AG04450 (cell line): ENCODE measurements at places on chromosomes 12 and 14.

- peak; percentile 20 for DNase-seq
Observed at GRCh38 chr14:88422919-88423650, 37.6 kb downstream of the SPATA7 start.

GRCh38 chr12:1633459-1633858 is 4.4 kb downstream of the WNT5B start:
- DNase-seq = no peak

- DNase-seq = peak; percentile 42
Observed at GRCh38 chr14:55446127-55446736, 5.8 kb upstream of the TBPL2 start.

DNA sequence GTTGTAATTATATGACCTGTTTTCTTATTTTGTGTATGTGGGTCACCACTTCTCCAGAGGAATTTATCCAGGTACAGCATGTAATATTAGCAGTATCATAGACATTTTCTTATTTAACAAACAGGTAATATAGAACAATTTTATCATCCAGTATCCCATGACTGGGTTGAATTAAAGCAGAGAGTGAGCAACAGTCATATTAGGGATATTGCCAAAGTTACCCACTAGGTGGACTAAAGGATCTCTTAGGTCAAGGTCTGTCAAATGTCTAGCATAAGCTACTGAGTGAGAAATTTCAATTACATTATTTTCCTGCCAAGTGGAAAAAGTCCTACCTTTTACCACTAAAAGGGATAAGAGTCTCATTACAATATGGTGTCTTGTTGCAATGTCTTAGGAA is 62.1 kb upstream of the TRIM9 start:
- no peak for DNase-seq

GRCh38 chr12:6540181-6540877 is 6.0 kb downstream of the GAPDH start:
- DNase-seq = peak; percentile 75

DNA sequence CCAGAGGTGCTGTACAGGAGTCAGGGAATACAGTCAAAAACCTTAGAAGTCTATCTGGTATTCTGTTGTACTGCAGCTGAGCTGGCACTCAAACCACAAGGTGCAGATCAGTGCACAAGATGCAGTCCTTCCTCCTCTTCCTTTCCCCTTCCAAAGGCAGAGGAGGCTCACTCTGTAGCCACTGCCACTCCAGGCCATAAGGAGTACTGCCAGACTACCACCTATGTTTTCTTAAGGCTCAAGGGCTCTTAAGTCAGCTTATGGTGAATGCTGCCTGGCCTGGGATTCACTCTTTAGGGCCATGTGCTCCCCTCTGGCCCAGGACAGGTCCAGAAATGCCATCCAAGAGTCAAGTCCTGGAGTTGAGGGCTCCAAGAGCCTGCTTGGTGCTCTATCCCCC is 200.3 kb downstream of the CRADD start:
- no peak for DNase-seq

DNA sequence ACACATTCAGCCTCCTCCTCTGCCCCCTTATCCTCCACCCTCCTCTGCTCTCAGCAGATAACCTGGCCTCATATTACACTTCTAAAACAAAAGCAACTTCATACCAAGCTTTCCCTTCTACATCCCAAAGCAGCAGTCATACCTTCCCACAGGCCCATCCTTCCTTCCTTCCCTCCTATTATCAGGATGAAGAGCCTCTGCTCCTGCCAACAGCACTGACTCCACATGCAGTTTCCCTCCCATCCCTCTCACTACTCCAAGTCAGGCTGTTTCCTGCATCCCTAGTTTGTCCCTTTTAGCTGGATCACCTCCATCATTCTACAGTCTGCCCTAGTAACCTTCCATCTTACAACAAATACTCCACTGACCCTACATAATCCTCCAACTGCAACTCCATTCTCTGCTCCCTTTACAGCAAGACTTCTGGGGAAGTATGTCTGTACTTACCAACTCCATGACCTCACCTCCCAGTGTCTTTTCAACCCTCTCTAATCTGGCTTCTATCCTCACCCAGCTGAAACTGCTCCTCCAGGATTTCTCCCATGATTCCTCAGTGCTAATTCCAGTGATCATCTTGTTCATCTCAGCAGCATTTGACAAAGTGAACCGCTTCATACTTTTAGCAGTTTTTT is 4.9 kb upstream of the YEATS4 start:
- no peak for DNase-seq

GRCh38 chr14:51209457-51209856 is 30.6 kb upstream of the TMX1 start:
- DNase-seq = no peak

DNA sequence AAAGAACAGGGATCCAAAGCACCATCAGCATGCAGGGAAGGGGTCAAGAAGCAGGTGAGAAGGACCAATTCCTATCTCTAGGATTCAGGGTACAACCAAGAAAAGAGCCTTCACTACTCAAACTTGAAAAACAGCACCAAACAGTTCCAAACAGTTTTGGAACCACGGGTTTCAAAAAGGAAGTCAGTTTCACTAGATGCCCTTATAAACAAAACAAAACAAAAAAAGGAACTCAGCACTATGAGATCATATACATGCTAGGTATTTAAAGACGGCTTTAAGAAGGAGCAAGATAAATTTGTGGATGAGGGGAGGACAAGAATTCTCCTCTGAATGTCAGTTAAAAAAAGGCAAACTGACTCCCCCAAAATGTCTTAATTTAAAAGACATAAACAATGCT is 6.0 kb downstream of the INSM2 start:
- DNase-seq = no peak

GRCh38 chr14:42556551-42556950 is 949.9 kb downstream of the LRFN5 start:
- no peak for DNase-seq

GRCh38 chr12:89215196-89215595 is 137.1 kb downstream of the DUSP6 start:
- DNase-seq = no peak

- no peak for DNase-seq
Observed at GRCh38 chr14:56884617-56885016, 74.3 kb upstream of the OTX2 start.

DNA sequence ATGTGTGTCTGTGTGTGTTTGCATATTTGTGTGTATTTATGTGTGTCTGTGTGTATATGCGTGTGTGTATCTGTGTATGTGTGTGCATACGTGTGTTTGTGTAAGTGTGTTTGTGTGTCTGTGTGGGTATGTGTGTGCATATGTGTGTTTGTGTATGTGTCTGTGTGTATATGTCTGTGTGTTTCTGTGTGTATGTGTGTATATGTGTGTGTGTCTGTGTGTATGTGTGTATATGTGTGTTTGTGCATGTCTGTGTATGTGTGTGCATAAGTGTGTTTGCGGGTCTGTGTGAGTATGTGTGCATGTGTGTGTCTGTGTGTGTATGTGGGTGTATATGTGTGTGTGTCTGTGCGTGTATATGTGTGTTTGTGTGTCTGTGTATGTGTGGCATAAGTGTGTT is 1030.5 kb upstream of the TMEM132C start:
- no peak for DNase-seq

DNA sequence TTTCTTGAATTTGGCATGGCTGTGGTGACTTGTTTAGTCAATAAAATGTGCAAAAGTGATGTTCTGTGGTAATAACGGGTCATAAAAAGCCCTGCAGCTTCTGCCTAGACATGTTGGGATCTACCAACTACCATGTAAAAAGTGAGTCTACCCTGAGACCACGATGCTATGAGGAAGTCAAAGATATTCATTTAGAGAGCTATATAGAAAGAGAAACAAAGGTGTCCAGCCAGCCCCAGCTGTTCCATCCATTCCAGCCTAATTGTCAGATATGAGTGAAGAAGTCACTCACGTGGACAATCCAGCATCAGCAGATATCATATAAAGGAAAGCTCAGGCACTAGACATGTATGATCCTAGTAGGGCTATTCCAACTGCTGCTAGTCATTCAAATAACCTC is 117.2 kb upstream of the SSTR1 start:
- no peak for DNase-seq

- no peak for DNase-seq
Observed at GRCh38 chr14:20197459-20197858, 6.8 kb downstream of the OR11G2 start.

DNA sequence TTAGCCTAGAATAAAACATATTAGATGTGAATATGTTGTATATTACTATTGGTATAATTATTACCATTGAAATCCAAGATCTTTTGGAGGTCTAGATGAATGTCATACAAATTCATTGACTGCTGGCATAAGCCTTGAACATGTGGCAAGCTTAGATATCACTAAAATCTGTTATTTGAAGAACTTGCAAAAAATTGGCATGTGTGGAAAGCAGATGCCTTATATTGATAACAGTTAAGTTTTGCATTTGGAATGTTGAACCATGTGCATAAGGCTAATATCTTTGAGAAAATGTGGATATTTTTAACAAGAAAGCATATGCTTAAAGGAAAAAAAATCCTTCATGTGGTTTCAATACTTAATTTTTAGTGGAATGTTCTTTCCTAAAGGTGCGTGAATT is 203.6 kb upstream of the PRICKLE1 start:
- DNase-seq = no peak

DNA sequence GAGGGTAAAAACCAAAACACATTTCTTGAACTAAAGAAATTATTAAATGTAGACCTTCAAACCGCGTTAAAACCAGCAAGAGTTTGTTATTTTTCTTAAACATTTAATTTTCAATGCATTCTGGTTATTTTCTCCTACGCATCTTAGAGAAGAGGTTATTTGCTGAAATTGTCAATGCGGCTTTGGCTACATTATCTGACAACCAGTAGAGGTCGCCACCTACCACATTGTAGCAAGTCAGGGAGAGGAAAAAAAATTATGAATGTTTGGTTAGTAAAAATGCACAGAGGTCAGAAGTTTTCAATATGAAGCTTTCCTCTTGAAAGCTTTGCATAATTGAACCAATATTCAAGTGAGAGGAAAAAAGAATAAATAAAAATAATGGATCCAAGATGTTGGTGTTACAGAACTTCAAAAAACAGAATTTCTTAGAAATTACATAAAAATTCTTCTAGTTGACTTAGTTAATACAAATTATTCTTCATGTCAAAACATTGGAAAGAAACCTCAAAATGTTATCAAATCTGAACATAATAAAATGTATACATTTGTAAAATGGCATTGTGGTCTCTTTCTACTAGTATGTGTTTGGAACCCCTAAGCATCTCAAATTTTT is 159.4 kb upstream of the TMTC2 start:
- peak; percentile 37 for DNase-seq

DNA sequence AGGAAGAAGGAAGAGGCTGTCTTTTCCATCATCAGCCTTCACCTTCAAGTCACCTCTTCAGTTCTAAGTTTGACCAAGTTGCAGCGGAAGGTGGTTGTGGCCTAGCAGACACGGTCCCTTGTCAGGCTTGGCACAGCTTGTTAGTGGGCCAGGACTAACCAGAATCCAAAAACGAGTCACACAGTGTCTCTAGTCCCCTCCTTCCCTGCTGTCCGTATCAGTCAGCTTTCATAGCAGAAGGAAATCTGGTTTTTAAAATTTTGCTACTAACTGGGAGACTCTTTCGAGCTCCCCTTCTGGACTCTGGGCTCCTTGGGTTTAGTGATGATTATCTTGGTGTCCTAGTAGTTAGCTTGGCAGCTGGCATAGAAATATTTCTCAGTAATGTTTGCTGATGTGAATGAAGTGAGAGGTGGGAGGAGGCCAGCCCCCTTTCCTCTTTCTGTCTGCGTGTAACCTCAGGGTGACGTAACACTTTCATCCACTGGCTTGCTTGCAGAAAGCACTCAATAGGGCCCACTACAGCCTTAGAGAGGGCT is 3.8 kb downstream of the ETV6 start:
- DNase-seq = no peak

DNA sequence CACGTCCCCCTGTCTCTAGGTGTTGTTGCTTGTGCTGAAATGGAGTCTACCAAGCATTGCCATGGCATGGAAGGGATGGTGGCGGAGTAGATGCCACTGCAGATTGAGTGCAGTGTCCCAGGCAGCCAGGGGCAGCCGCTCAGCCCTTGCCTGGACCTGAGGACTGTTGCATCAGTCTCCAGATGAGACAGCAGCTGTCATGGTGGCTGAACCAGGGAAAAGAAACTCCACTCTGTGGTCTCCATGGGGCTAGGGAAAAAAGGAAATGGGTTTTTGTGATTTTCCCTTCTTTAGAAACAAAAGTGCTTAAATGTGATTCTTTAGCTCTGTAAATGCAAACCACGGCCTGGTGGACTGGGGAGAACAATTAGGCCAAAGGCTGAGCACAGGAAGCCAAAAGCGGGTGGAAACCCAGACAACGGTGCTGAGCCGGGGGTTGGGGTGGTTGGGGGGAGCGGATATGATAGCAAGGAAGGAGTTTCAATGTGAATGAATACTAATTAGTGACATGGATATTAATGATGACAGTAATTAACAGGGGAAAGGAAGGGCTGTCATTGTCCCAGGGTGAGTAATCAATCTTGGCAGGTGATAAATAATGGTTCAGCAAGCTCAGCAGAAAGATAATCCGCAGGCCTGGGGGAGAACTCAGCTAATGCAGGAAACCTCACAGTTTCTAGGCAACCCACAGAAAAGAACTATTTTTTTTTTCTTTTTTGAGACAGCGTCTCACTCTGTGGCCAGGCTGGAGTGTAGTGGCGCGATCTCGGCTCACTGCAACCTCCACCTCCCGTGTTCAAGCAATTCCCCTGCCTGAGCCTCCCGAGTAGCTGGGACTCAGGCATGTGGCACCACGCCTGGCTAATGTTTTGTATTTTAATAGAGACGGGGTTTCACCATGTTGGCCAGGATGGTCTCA is 442.6 kb downstream of the DPF3 start:
- DNase-seq = no peak

GRCh38 chr14:21940887-21941856 is 267.6 kb upstream of the OR4E1 start:
- no peak for DNase-seq

GRCh38 chr14:86683561-86683960 is 1153.6 kb downstream of the FLRT2 start:
- no peak for DNase-seq

DNA sequence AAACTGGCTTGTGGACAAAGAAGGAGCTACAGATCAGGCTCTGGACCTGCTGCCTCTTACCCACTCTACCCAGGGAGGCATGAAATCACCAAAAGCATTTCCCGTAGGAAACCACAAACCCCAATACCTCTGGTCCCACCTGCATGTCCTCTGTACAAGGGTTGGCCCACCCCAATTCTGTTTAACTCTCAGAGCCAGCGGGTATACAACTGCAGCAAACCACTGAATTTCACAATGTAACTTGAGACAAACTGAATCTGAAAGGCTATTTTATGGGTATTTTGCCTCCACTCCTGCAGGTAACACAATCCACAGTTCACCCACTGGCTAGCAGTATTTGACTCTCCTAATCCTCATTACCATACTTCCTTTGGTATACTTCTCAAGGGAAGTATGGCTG is 16.5 kb downstream of the SIX1 start:
- DNase-seq = no peak

- DNase-seq = no peak
Observed at GRCh38 chr12:15883536-15883935, 1.3 kb downstream of the STRAP start.

GRCh38 chr12:12624498-12624992 is 12.9 kb downstream of the CREBL2 start:
- no peak for DNase-seq

DNA sequence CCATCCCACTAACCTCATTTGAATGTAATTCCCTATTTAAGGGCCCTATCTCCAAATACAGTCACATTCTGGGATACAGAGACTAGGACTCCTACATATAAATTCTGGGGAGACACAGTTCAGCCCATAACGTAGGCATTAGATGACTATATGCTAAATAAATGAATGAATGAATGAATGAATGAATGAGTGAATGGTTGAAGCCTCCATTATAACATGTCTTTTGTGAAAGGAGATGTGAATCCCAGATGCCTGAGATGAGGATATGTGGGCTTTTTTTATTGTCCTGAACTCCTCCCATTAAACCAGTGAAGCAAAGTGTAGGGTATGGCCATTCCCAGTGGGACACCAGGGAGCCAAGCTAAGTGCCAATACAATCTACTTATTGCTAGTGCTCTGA is 20.5 kb upstream of the TMEM233 start:
- DNase-seq = no peak
